ENCODE measurements at places on chromosomes 7 and 10.

GRCh38 chr7:125033506-125033905 is 103.9 kb upstream of the POT1 start:
- DNase-seq, result no peak

DNA sequence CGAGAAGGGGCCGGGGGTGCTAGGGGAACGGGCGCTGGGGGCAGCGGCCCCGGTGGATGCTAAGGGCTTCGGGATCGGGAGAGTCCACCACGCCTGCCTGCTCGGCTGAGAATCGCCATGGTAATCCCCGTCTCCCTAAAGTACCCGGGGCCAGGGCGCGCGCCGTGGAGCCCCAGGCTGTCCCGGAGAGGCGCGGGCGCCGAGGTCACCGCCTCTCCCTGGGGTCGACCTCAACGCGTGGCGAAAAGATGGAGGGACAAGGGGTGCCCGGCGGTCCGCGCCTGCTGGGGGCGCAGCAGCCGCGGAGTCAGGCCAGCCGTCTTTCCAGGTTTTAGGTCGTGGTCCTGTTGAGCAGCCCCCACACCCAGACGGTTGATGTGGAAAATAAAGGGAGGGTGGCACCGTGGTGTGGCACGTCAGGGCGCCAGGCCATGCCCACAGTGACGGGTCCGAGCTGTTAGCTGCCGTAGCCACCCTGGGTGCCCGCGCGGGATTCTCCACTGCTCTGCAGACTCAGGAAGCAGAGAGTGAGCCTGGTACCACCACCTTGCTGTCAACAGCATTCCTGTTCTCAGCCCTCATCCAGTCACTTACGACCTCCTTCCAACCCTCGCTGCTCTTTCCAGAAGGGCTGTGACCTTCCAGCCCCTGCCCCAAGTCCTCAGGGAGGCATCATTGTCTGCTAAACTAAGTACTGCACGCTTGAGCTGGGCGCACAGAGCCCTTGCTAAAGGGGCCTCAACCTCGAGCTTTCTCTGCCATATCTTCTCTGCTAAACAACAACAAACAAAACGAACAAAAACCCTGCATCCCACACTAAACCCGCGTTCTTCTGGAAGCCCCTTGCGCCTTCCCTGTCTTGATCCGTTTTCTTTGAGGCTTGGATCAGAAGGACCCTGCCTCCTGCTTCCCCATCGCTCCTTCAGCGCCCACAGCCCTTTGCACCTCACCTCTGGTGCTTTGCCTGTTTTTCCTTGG is 666 bp downstream of the SMKR1 start:
- no peak for DNase-seq

DNA sequence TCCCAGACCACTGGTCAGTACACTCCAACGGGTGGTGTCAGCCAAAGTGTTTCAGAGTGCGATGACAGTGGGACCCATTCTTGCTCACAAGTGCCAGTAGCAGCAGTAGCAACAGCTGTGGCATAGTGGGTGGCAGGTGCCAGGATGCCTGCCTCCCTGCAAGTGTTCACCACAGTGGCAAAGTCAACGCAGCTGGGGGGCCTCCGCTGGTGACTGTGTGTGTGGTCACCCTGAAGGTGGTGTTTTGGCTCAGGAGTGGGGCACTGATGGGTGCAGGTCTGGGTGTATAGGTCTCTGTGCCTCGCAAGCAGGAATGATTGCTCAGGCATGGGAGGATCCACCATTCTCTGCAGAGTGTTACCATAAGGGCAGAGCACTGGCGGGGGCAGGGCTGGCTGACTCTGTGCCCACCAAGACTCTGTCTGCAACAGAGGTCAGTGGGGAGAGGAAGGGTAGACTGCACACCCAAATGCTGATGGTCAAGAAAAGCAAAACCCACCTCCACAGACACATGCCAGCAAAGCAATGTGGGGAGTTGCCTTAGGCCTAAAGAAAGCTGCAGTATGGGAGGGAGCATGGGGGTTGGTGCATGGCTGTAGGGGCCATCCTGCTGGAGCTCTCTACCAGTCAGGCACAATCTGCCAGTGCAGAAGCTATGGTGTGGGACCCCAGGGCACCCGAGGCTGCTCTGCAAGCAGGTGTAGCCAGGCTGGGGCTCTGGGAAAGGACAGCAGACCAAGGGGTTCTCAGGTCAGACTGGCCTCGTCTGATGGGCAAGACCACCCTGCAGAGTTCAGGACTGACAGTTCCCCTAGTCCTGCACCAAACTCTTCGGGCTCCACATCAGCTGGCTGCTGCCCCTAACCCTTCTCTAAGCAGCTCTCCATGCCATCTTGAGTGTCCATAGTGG is 368.1 kb downstream of the CTNNA3 start:
- no peak for DNase-seq

- no peak for DNase-seq
Measured at GRCh38 chr7:47461161-47461560, 120.8 kb downstream of the TNS3 start.

DNA sequence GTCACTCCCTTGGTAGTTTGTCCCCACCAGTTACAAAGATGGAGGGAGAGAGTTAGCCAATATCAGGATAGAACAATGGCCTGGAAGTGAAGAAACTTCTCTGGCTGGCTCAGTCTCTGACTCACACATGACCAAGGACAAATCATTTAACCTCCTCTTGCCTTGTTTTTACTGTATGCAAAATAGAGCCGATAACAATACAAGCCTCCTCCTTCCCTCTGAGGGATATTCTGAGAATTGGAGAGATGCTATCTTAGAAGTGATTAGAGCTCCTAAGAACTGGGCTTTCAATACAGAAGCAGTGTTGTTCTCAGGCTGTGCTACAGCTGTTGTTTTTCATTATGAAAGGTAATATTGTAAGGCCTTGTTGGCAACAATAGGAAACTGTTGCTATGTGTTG is 87.7 kb upstream of the EGR2 start:
- DNase-seq, result no peak

- DNase-seq, result no peak
Measured at GRCh38 chr7:104960741-104961448, 53.1 kb upstream of the KMT2E start.

- DNase-seq, result no peak
Measured at GRCh38 chr10:110502851-110503301, 5.2 kb downstream of the DUSP5 start.

DNA sequence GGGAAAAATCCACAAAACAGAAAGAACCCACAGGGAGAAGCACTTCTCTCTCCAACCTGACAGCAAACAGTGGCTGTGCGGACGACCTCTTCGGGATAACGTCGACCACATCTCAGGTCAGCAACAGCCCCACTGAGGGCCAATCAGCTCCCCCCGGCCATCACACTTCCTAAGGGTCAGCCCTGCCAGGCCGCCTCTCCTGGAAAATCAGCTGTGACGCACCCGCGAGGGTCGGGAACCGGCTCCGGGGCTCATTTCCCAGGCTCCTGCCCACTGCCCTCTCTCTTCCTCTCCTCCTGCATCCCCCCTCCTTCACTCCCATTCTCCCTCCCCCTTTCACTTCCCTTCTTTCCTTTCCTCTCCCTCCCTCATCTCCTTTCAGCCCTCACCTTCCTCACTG is 118.3 kb downstream of the DIP2C start:
- no peak for DNase-seq

GRCh38 chr10:70920519-70920918 is 32.2 kb upstream of the PCBD1 start:
- no peak for DNase-seq

GRCh38 chr7:76364198-76364584 is 5.4 kb upstream of the YWHAG start:
- no peak for DNase-seq

- no peak for DNase-seq
Measured at GRCh38 chr7:158655931-158656441, 48.6 kb downstream of the NCAPG2 start.

GRCh38 chr10:68781613-68782574 is 45.4 kb upstream of the STOX1 start:
- DNase-seq, result no peak

- DNase-seq, result no peak
Measured at GRCh38 chr10:69640196-69640980, 10.3 kb downstream of the FAM241B start.

GRCh38 chr10:28878236-28878970 is 201.1 kb downstream of the BAMBI start:
- no peak for DNase-seq
